AG09319 (cell line): ENCODE measurements at places on chromosomes 3 and 15.

- DNase-seq = no peak
These were observed at the start of gene MYRIP for GRCh38 chr3:39809181-39809994. TSS of gene MYRIP (plus strand) at chr3:39809609. CDS start at chr3:39900817, 91,208 bp downstream.

DNA sequence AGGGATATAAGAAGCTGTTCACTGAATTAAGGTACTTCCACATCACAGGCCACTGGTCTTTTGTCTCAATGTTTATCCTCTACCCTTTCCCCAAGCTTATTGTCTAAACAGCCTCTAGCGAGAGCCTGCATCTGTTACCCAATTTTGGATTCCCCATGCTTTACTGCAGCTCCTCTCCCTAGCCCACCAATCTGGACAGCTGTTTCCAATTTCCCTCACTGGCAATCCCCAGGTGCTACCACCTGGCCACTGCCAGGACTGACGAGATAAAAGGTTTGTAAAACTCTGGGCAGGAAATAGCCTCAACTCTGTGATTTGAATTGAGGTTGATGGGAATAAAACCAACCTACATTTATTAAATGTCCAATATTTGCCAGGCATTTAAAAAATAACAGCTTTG, 58.0 kb upstream of the TEX9 start:
- DNase-seq = no peak

GRCh38 chr3:193229851-193230420, 11.1 kb upstream of the PLAAT1 start:
- no peak for DNase-seq

DNA sequence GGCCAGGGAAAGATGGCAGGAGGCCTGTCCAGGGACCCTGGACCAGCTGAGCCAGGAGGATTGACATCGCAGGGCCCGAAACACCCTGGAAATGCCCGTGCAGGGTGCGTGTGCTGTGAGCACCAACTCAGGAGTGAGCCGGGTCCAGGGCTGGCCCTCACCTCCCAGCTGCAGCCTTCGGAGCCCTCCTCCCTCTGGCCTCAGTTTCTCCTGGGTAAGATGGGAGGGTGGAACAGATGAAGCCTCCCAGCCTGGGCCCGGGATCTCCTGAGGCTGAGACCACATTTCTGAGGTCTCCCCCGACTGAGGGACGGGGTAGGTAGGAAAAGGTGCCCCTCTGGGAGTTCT, 5.3 kb upstream of the CALML4 start:
- no peak for DNase-seq

DNA sequence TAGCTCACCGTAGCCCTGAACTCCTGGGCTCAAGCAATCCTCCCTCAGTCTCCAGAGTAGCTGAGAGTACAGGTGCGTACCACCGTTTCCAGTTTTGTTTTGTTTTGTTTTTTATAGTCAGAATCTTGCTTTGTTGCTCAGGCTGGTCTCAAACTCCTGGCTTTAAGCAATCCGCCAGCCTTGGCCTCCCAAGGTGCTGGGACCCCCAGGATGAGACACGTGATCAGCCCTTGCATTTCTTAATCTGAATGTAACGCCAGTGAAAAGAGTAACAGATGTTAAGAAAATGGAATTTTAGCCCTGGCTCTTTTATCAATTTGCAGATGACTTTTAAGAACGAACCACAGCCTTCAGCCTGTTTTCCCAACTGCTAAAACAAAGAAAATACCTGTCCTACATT, 451.3 kb downstream of the SHQ1 start:
- no peak for DNase-seq

DNA sequence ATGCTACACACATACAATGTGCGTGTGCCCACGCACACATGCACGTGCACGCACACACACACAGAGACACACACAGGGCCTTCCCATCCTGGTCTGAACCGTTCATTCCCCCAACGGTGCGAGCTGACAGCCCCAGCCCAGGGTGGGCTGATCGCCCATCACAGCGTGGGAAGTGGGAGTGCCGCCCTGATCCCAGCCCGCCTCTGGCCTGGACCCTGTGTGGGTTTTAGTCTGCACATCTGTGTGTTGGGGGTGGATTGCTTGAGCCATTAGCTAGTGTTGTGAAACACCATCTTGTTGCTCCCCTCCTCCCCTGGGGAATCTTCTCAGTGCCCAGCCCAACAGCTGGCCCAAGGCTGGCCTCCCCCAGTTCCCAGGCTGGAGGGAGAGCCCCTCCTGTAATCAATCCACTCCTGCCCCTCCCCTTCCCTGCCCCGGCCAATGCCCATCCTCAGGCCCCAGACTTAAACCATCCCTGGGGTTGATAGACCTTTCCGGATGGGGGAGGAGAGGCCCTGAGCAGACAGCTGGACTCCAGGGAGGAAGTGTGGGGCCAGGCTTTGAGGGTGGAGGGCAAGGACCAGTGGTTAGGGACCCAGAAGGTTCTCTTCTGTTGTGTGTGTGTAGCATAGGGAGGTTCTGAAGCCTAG, 8.3 kb downstream of the SEMA3G start:
- peak; percentile 58 for DNase-seq

DNA sequence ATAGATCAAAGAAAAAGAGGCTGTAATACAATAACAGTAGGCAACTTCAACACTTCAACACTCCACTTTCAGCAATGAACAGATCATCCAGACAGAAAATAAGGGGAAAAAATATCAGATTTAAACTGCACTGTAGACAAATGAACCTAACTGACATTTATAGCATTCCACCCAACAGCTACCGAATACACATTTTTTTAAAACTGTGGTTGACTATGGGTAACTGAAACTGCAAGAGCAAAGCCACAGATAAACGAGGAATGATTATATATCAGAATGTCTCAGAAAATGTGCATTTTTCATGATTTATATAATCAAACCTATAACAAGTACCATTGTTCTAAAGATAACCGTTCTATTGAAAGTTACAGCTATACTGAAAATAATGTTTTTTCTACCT, 514.9 kb upstream of the DPPA4 start:
- DNase-seq = no peak

- DNase-seq = no peak
These were observed 75.5 kb upstream of the PLSCR5 start for GRCh38 chr3:146680617-146681016.

GRCh38 chr3:153050978-153051377, 111.0 kb upstream of the RAP2B start:
- DNase-seq = no peak

GRCh38 chr15:56252386-56252785, 8.7 kb upstream of the RFX7 start:
- DNase-seq = no peak

GRCh38 chr3:143585720-143586456, 262.4 kb downstream of the SLC9A9 start:
- DNase-seq = no peak

DNA sequence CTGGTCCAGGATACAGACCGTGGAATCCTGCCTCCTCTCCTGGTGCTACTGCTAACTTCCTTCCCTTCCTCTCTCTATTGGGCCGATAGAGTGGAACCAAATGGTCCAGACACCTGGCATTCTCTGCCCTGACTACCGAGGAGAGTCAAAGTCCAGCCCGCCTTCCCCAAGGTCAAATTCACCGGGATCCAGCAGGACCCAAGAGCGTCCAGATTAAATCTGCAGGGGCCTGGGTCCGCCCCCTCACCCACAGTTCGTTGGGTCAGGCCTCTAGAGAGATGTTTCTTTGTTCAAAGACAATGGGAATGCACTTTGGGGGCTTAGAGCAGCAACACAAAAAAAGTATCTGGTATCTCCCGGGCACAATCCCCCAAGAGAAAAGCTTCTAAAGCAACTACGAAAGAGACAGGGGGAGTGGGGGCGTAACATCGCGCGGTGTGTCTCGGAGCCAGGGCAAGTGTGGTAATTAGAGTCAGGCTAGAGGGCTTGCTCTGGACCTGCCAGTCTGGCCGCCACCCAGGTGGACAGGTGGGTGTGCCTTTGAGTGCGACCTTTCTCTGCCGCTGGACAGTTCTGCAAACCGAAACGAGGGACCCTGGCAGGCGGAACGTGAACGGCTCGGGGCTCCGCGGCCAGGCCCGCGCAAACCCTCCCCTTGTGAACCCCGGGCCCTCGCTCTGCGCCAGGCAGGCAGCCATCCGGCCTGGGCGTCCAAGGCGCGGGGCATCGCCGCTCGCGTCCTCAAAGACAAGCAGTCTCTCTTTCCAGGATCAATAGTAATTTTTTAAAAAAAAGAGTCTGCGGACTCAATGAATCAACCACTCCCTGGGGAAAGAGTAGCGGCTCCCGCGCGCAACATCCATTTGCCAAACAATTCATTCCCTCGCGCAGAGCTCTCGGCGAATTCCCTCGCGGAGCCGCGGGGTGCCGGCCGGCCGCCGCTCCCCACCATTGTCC, 806 bp downstream of the KLHL25 start:
- no peak for DNase-seq

DNA sequence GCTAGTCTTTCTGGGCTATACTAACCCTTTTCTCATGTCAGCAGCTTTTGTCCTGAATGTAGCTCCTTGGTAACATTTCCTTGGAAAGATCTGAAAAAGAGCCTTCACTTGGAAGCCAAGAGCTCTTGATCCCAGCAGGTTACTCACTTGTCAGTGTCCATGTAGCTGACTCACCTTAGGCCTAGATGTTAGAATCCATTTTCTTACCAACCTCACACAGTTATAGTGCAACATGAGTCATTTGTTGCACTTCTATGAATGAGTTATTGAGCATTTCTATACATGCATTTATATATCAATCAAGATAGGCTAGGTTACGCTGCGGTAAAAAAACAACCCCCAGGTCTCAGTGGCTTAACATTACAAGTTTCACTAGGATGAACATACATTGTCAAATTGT, 106.8 kb upstream of the SLC7A14 start:
- no peak for DNase-seq

DNA sequence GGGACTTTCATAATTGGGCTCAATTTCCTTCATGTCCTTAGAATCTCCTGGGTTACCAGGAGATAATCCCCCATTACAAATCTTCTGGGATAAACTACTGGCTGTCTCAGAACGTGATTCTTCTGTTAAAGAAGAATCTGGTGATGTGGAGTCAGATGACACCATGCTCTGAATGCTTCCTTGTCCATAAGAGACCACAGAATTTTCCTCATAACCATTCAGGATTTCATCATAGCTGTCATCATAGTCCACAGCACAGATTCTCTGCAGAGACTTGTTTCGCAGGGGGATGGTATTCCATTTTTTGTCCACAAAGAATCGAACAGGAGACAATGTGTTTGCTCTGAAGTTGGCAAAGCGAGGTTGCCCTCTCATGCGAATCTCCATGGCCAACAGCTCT, 109.8 kb upstream of the TSPAN3 start:
- peak; percentile 14 for DNase-seq

GRCh38 chr15:36959746-36960145, 140.6 kb downstream of the MEIS2 start:
- no peak for DNase-seq

DNA sequence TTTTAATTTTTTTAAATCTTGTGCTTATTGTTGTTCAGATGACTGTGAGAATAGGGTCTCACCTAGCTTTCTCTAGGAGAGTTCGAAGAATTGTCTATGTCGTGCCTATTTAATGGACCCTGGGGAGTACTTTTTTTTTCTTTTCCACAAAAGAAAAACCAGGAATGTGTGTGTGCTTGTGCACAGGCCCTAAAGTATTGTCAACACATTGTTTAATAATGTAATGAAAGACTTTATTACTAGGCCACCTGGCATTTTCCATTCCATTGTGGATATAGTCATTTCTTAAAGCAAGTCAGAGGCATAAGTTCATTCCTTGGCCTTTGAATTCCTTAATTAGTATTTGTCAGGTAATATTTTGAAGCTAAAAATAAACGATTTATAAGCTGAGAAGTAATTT, 135.9 kb downstream of the KLHL25 start:
- no peak for DNase-seq
